CD4-positive, CD25-positive, alpha-beta regulatory T cell (primary cell): ENCODE measurements at places on chromosomes 16 and 17.
A peak's percentile ranks its signal among the peaks of the same experiment; 100 is the strongest.

GRCh38 chr17:71189493-71189831, 931.4 kb upstream of the SOX9 start:
- H3K36me3 ChIP-seq, result no peaks in the 10 kb centered on the region
- H3K4me3 ChIP-seq, result no peak overlapping the region
- no peaks in the 10 kb centered on the region for H3K27me3 ChIP-seq
- DNase-seq, result no peak

DNA sequence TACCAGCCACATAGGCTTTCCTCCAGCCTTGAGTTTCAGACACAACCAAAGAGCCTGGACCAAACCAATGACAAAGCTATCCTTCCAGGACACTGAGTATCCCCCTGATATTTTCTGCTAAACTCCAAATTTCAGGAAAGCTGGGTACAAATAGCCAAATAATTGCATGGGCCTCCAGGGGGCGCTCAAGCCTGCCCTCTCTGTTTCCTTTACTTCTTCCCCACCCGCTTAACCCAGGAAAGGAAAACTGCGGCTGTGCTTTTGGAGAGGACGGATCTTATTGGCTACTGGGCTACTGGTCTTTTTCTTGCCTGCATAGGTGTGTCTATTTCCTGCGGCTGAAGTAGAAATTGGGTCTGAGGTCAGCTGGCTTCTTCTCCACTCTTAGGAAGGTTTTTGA, 30.1 kb downstream of the GNGT2 start:
- H3K27ac ChIP-seq, result no peak overlapping the region
- H3K36me3 ChIP-seq, result no peaks in the 10 kb centered on the region
- no peaks in the 10 kb centered on the region for H3K4me1 ChIP-seq
- H3K27me3 ChIP-seq, result no peaks in the 10 kb centered on the region
- DNase-seq, result peak; percentile 44
- H3K4me3 ChIP-seq, result no peak overlapping the region

DNA sequence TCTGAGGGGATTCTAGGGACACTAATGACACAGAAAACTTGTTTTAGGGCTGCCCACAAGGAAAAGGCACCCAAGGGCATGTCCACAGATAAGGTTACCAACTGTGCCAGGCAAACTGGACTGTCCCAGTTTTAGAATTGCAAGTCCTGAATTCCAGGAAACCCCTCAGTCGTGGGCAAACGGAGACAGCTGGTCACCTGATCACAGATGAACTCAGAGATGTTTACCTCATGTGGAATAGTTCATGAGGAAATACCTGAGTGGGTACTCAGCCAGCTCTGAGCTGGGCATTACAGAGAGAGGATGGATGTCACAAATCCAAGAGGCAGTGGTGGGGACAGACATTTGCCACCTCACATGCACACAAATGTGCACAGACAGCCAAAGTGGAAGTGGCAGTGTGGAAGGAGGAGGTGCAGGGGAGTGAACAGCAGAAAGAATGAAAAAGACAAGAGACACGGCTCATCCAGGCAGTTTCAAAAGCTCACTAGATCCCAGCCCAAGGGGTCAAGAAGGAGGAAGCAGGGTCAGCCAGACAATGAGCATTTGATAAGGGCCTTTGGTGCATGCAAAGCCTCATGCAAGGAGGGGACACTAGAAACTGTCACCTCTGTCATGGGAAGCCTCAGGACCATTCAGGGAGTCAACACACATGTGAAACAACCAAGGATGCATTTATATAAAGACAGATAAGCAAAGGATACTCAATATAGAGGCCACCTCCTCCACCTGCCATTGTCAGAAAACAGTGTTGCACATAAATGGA, 24.8 kb downstream of the TTLL6 start:
- H3K4me1 ChIP-seq, result no peaks in the 10 kb centered on the region
- H3K27ac ChIP-seq, result no peak overlapping the region
- peaks cover 24% of the 10 kb centered on the region for H3K27me3 ChIP-seq
- H3K36me3 ChIP-seq, result no peaks in the 10 kb centered on the region

DNA sequence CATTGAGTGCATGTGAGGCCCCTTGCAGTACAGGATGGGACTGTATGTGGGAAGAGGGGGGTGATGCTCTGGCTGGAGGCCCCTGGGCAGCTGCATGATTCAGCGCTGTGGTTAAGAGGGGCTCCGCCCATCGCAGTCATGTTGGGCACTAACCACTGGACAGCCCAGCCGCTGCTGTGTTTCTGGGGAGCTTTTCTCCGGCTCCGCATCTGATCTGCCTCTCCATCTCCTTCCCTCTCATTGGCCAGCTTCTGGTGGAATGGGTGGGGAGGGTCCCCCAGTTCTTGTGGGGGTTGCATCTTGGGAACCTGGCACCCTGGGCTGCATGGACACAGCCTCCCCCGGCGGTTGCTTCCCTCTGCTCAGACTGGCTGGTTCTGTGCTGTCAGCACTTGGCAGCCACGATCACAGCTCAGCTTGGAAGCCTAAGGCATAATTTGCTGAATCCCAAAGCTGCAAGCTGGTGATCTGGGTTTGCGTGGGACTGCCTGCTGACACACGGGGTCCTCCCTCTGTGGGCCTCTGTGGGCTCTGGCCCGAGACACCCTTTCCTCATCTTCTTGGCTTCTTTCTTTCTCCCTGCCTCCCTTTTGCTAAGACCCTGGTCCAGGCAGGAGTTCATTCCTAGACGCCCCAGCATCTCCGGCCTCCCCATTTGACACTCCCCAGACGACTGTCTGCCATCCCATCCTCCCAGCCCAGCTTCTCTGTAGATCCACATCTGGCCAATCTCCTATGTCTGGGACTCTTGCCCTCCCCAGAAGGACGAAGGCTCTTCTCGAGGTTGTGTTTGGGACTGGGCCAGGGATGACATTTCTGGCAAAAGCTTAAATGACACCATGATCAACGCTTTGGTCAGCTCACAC, 168.3 kb downstream of the SEC14L1 start:
- H3K4me1 ChIP-seq, result no peaks in the 10 kb centered on the region
- no peak overlapping the region for H3K27ac ChIP-seq
- H3K36me3 ChIP-seq, result no peaks in the 10 kb centered on the region
- no peak overlapping the region for H3K4me3 ChIP-seq

DNA sequence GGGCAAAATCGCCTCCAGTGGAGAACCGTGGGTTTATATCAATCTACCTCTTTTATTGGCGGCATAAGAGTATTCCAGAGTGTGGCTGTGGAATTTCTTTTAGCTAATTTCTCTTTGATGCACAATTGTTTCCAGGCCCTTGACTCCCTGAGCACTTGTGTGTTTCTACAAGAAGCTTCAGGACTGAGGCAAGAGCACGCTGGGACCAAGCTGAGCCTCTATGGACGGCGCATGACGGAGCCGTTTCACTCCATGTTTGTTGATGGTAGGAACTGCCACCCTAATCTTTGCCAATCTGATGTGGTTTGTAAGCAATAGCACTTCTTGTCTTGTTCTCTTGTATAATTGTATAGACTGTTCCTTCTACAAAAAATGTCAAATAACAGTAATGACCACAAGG, 11.2 kb upstream of the ANKRD40CL start:
- no peaks in the 10 kb centered on the region for H3K27me3 ChIP-seq
- no peak for DNase-seq
- H3K27ac ChIP-seq, result no peak overlapping the region

- peak; percentile 69 for DNase-seq
- H3K27ac ChIP-seq, result no peak overlapping the region
- peaks cover 18% of the 10 kb centered on the region for H3K4me1 ChIP-seq
- H3K27me3 ChIP-seq, result no peaks in the 10 kb centered on the region
- H3K36me3 ChIP-seq, result peaks cover 5% of the 10 kb centered on the region
These were observed 2.4 kb upstream of the BCKDK start for GRCh38 chr16:31105677-31106213.

DNA sequence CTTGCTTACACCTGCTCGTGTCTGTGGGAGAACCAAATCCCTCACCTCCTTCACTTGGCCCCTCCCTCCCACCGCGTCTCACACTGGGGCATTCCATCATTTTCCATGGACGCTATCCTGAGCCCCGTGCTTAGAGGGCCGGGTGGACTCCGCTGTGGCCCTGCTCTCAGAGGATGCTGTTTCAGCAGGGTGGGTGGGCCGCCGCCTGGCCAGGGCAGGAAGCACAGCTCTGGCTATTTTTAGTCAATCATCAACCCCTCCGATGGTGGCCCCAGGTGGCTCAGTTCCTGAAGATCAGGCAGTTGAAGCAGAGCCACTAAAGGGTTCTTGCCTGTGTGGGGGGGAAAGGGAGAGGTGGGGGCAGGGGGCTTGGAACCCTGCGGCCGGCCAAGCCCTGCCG, 230.3 kb downstream of the ENGASE start:
- DNase-seq, result no peak
- H3K27ac ChIP-seq, result no peak overlapping the region
- no peaks in the 10 kb centered on the region for H3K4me1 ChIP-seq
- H3K27me3 ChIP-seq, result peaks cover 2% of the 10 kb centered on the region

- H3K27me3 ChIP-seq, result no peaks in the 10 kb centered on the region
- H3K4me1 ChIP-seq, result no peaks in the 10 kb centered on the region
- no peak overlapping the region for H3K4me3 ChIP-seq
- no peak overlapping the region for H3K27ac ChIP-seq
These were observed 245.0 kb upstream of the IRX5 start for GRCh38 chr16:54685682-54686081.

DNA sequence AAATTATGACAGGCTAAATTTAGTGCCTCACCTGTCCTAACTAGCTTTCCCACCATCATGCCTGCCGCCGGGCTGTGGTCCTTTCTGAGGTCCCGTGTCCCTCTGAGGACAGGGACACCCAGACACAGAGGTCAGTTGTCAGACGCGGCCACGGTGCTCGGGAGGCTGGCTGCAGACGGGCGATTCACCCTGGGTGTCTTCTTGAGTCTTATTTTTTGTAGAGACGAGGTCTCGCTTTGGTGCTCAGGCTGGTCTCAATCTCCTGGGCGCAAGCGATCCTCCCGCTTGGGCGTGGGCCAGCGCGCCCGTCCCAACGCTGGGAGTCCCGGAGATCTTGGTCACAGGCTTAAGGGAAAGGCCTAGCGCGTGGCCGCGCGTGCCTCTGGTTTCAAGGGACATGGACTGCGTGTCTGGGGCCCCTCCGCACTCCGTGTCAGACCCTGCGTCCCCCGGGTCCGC, 797 bp upstream of the RAB11FIP3 start:
- H3K4me3 ChIP-seq, result peak overlapping the region; percentile 18
- peak overlapping the region; percentile 89 for H3K27ac ChIP-seq
- H3K27me3 ChIP-seq, result no peaks in the 10 kb centered on the region
- no peak for DNase-seq

- H3K4me1 ChIP-seq, result no peaks in the 10 kb centered on the region
- H3K4me3 ChIP-seq, result no peak overlapping the region
- DNase-seq, result peak; percentile 65
- no peaks in the 10 kb centered on the region for H3K27me3 ChIP-seq
- H3K36me3 ChIP-seq, result peaks cover 29% of the 10 kb centered on the region
- H3K27ac ChIP-seq, result no peak overlapping the region
These were observed 276.5 kb downstream of the XYLT1 start for GRCh38 chr16:17194190-17194780.

DNA sequence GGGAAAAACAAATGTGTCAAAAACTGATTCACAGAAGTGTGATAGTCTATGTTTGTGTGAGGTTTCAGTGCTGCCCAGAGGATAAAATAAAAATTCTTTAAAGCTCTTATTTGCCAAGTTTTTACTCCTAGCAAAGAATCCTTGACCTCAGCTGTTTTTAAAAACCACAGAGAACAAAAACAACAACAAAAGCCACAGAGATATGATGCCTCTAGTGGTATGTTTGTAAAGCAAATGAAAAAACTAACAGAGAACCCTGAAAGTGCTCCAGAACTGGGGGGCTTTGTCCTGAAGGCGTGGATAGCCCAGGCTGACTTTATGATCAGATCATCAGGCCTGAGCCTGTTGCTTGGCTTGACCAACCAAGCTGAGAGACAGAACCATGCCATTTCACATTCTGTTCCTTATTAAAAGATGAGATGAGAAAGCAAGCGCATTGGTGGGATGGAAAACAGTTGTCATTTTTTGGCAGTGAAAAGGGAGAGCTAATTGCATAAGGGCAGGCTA, 411.0 kb downstream of the CPPED1 start:
- no peak overlapping the region for H3K4me3 ChIP-seq
- no peaks in the 10 kb centered on the region for H3K36me3 ChIP-seq
- no peaks in the 10 kb centered on the region for H3K4me1 ChIP-seq

- DNase-seq, result no peak
- no peaks in the 10 kb centered on the region for H3K27me3 ChIP-seq
- H3K27ac ChIP-seq, result no peak overlapping the region
- no peaks in the 10 kb centered on the region for H3K36me3 ChIP-seq
- H3K4me1 ChIP-seq, result no peaks in the 10 kb centered on the region
- H3K4me3 ChIP-seq, result no peak overlapping the region
These were observed 18.8 kb upstream of the SLC38A10 start for GRCh38 chr17:81313776-81314397.

- H3K4me3 ChIP-seq, result no peak overlapping the region
- peaks cover 9% of the 10 kb centered on the region for H3K4me1 ChIP-seq
- H3K27ac ChIP-seq, result no peak overlapping the region
- no peak for DNase-seq
- no peaks in the 10 kb centered on the region for H3K27me3 ChIP-seq
These were observed 10.4 kb downstream of the MILR1 start for GRCh38 chr17:64459284-64459747.

DNA sequence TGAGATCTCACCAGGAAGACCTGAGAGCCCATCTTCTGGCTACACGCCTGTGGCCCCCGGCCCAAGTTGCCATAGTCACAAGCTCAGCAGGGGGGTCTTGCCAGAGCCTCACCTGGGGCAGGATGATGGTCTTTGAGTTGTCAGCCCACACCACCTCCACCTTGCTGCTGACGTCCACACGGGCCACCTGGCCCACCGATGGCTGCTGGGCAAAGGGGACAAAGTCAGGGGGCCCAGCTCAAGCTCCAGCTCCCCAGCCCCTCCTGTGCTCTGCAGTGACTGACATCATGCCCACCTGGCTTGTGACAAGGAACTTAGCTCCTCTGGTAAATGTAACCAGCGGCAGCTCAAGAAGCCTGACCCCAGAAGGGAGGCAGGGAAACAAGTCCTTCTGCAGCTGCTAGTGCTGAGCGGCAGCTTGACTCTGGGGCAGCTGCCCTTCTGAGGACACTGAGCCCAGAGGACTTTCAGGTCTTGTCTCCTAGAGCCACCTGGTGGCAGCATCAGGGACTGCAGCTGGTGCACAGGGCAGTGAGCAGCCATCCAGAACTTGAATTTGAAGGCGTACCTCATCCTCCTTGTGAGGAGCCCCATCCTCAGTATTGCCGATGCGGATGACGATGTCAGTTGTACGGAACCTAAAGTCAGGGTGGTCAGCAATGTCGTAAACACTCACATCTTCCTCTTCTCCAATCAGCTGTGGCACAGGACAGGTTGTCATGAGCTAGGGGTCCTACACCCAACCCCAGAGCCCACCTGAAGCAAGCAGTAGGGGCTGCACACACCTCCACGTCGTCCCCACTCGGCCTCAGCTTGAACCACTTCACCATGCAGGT, 13.5 kb downstream of the SPHK1 start:
- H3K4me3 ChIP-seq, result no peak overlapping the region
- no peaks in the 10 kb centered on the region for H3K4me1 ChIP-seq
- peak; percentile 70 for DNase-seq
- peaks cover 64% of the 10 kb centered on the region for H3K36me3 ChIP-seq
- no peak overlapping the region for H3K27ac ChIP-seq
